ENCODE measurements at places on chromosomes 1 and 21. TPM values are rescaled to one million over a fixed set of nuclear protein-coding genes. Genes with fewer than 3 reads are reported as not detected.

The CRP gene
- not detected for total RNA-seq

DNA sequence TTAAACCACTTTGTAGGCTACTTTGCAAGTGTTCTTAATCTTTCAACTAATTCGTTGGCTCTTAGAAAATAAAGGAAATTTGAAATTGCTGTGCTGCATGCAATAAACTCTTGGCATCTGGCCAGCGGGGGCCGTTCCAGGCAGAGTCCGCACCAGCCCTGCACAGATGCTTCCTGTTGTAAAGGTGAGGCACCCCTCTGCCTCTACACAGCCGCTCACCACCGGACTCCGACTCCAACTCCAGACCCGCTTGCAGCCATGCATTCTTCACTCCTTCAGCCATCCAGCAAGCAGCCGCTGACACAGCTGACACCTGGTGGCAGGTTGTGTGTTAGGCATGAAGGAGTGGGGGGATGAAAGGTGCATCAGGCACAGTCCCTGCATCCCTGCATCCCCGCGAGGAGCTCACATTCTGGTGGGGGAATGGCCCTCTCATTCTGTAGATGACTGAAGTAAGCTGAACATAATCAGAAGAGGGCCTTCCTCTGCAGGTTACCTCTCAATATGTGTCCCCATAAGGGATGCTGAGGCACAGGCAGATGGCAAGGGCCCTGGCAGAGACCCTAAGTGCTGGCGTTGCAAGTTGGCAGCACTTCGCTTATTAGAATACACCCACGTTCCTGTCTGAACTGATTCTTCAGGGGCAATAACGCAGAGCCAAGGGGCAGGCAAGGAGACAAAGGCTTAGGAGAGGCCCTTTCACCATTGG, 56.8 kb downstream of the GLIS1 start:
- no peak overlapping the region for H3K27ac ChIP-seq
- H3K36me3 ChIP-seq: no peaks in the 10 kb centered on the region
- DNase-seq: peak; percentile 60
- H3K4me1 ChIP-seq: peaks cover 23% of the 10 kb centered on the region
- peaks cover 72% of the 10 kb centered on the region for H3K27me3 ChIP-seq
- H3K4me3 ChIP-seq: no peak overlapping the region

The SSX2IP gene
- 41.5 TPM for total RNA-seq

GRCh38 chr1:151175041-151175741, 590 bp downstream of the TMOD4 start:
- no peak for DNase-seq
- peaks cover 22% of the 10 kb centered on the region for H3K36me3 ChIP-seq
- no peaks in the 10 kb centered on the region for H3K4me1 ChIP-seq
- no peak overlapping the region for H3K27ac ChIP-seq

DNA sequence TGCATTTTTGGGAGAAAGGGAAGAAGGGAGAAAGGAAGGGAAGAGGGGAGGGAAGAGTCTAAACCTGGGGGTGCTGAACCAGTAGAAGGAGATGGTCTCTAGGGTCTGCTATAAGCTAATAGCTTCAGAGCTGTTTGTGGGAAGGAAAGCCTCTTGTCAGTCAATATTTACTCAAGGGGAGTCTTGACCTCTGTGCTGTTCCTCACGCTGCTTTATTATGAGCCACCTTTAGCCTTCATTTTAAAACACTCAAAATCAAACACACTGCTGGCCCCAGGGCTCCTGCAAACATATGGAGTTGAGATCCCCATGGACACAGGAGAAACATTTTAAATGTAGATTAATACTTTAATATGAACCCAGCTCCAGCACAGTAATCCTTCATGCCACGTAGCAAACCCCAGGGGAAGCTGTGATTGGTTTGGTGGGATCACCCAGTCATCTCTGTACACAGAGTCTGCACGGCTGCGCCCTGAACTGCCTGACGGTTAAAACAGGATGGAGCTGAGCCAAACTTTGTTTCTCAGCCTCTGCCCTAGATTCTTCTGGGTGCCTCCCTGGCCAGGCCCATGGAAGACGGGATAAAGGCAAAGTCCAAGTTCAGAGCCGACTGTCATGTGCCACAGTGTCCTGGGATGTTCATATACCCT, 40.2 kb upstream of the VWA5B1 start:
- H3K27ac ChIP-seq: no peak overlapping the region
- no peak for DNase-seq
- no peaks in the 10 kb centered on the region for H3K36me3 ChIP-seq
- H3K27me3 ChIP-seq: no peaks in the 10 kb centered on the region

DNA sequence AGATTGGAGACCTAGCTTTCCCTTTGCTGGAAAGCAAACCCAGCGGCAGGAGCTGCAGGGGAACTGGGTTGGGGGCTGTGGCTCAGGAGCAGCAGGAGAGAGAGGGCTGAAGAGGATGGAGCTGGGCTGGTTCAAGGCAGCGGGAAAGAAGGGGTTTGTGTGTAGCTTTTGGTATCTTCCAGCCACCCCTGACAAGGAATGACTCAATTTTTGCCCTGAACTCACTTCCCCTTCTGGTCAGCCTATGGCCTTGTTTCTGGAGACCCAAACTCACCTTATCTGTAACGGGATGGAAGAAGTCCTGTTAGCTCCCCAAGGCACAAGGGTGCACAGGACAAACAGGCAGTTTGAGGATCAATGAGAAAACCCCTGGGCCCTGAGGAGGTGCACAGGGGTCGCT, 13.1 kb downstream of the C1orf115 start:
- no peak overlapping the region for H3K4me3 ChIP-seq
- H3K4me1 ChIP-seq: peaks cover 8% of the 10 kb centered on the region
- H3K27ac ChIP-seq: no peak overlapping the region
- H3K27me3 ChIP-seq: peaks cover 8% of the 10 kb centered on the region

DNA sequence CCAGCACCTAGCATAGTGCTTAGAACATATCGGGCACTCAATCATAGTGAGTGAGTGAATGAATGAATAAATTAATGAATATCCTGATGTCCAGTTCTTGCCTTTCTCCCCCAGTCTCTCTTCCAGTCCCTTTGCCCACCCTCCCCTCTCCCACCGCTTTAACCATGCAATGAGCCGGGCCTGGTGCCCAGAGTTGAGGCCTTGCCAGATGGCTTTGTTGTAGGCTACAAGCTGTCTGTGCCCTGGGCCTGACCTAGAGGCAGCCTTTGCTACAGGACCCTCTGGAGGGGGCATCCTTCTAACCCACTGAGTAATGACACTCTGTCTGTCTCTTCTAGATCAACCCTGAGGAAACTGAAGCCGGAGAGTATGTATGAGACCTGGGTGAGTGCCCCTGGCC, 6.9 kb downstream of the CASQ1 start:
- DNase-seq: no peak
- no peaks in the 10 kb centered on the region for H3K27me3 ChIP-seq
- H3K27ac ChIP-seq: no peak overlapping the region
- no peak overlapping the region for H3K4me3 ChIP-seq
- H3K36me3 ChIP-seq: no peaks in the 10 kb centered on the region
- H3K4me1 ChIP-seq: no peaks in the 10 kb centered on the region

DNA sequence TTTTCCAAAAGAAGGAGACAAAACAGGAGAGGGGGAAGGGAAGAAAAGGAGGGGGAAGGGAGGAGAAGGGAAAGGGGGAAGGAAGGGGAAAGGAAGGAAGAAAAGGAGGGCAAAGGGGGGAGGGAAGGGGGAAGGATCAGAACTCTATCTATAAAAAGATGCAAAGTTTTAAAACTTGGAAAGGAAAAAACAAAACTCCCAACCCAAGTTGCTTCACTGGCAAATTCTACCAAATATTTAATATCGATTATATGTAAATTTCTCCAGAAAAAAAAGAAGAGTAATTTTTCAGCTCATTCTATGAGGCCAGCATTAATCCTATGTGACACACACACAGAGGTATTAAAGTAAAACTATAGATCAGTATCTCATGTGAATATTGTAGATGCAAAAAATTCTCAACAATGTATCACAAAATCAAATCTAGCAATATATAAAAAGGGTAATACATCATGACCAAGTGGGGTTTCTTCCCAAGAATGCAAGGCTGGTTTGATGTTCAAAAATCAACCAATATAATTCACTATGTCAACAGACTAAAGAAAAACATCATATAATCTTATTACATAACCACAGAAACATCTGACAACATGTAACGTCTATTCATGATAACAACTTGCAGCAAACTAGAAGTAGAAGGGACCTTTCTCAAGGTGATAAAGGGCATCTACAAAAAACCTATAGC, 57.9 kb downstream of the MAN1A2 start:
- no peaks in the 10 kb centered on the region for H3K27me3 ChIP-seq
- peaks cover 37% of the 10 kb centered on the region for H3K36me3 ChIP-seq
- H3K27ac ChIP-seq: peak overlapping the region; percentile 52
- DNase-seq: no peak

DNA sequence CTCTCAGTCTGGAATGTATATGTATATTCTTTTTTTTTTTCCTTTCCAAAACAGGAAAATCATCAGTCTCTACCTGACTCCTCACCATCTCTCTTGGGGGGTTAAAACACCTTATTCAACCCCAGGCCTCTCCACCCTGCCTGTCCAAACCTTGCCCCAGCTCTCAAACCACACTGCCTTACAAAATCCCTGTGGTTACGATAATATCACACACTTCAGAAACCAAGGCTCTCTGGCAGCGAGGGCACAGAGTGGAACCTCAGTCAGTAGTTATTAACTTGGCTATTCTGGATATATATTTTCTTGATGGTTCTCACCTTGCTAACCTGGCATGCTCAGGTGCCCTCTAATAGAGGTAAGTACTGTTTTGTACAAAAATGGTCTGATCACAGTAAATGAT, 24.7 kb downstream of the KIAA0040 start:
- DNase-seq: no peak
- no peak overlapping the region for H3K4me3 ChIP-seq
- peaks cover 22% of the 10 kb centered on the region for H3K4me1 ChIP-seq
- H3K27me3 ChIP-seq: peaks cover 26% of the 10 kb centered on the region

DNA sequence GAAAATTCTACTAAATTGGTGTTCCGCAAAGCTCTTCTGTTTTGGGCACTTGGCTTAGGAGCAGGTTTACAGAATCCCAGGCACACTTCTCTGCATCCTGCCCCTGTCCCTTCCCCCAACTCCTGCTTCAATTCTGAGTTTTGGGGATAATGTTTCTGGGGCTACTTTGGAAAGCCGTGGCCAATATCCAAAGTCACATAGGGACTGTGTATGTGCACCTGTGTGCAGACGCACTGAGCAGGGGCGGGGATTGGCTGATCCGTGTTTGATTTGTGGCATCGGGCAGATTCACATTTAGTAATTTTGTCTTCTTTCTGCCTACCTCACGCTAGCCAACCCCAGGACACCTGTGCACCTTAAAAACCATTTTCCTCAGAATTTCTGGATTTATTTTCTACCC, 491.9 kb downstream of the SIPA1L2 start:
- H3K4me3 ChIP-seq: no peak overlapping the region
- H3K4me1 ChIP-seq: no peaks in the 10 kb centered on the region
- H3K27me3 ChIP-seq: no peaks in the 10 kb centered on the region
- no peak overlapping the region for H3K27ac ChIP-seq
- H3K36me3 ChIP-seq: no peaks in the 10 kb centered on the region
- no peak for DNase-seq

DNA sequence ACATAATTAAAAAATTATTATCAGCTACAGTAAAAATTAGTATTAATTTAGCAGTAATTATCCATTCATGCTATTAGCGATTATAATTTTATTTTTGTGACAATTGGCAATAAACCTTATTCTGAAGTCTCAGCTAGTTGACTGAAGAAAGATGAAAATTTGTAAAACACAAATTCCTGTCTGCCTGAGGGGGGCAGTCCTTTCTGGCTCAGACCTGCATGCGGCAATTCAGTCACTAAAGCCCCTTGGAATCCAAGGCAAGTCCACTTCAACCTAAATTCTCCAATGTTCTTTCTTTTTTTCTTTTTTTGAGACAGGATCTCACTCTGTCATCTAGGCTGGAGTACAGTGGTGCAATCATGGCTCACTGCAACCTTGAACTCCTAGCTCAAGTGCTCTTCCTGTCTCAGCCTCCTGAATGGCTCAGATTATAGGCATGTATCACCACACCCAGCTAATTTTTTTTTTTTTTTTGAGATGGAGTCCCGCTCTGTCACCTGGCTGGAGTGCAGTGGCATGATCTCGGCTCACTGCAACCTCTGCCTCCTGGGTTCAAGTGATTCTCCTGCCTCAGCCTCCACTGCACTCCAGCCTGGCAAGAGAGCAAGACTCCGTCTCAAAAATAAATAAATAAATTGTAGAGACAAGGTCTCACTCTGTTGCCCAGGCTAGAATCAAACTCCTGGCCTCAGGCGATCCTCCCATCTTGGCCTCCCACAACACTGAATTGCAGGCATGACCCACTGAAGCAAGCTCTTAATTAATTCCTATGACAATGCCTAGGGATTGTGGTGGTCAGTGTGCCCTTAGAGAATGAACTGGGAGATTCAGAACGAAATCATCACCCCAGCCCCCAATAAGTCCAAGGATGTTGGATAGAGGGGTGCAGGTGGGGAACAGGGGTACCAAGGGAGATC, 24.2 kb upstream of the ITPKB start:
- no peak overlapping the region for H3K4me3 ChIP-seq
- H3K4me1 ChIP-seq: no peaks in the 10 kb centered on the region
- DNase-seq: no peak
- peaks cover 27% of the 10 kb centered on the region for H3K27me3 ChIP-seq
- no peak overlapping the region for H3K27ac ChIP-seq
- H3K36me3 ChIP-seq: no peaks in the 10 kb centered on the region

DNA sequence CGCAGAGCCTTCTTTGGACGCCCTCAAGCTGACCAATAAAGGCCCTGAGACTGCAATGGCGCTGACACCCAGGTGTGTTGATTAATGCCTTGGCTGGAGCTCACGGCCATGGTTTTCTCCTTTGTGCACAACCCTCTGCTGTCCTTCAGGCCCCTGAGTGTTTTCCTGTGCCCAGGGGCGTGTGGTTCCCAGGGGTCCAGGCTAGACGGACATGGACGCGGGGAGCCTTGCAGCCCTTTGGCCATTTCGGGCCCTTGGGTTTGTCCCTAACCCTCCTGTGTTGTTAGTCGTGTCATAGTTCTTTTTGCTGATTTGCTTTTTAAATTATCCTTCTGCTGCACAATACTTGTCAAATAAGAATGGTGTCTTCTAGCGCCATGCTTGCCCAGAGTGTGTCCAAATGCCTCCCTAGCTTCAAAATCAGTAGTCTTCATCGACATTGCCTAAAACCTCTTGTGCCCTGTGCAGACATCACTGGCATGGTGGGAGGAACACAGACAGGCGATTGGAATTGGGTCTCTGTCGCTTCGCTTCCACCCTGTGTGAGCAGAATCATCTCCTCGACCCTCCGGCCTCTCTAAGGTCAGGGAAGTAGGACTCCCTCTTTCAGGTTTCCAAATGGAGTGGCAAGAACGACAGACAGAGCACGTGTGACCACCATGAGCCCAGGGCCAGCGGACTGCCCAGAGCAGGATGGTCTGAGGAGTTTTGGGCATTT, 1.9 kb downstream of the KRTAP10-4 start:
- DNase-seq: no peak
- H3K36me3 ChIP-seq: no peaks in the 10 kb centered on the region
- H3K4me3 ChIP-seq: no peak overlapping the region
- H3K4me1 ChIP-seq: peaks cover 3% of the 10 kb centered on the region
- H3K27me3 ChIP-seq: no peaks in the 10 kb centered on the region

- no peaks in the 10 kb centered on the region for H3K36me3 ChIP-seq
- no peak for DNase-seq
- no peak overlapping the region for H3K27ac ChIP-seq
- peaks cover 7% of the 10 kb centered on the region for H3K4me1 ChIP-seq
These were observed 2.6 kb downstream of the KRTAP10-6 start for GRCh38 chr21:44589586-44590305.

- peaks cover under 1% of the 10 kb centered on the region for H3K4me1 ChIP-seq
- no peaks in the 10 kb centered on the region for H3K36me3 ChIP-seq
- no peak for DNase-seq
- H3K27ac ChIP-seq: peak within 1 kb of the TSS; percentile 30
- H3K27me3 ChIP-seq: peaks cover 19% of the 10 kb centered on the region
These were observed at the start of the genes DCST1 and DCST2 for GRCh38 chr1:155033524-155033923. DCST1 (plus strand) TSS chr1:155033824; CDS start chr1:155034037, 213 bp downstream. DCST2 (minus strand) TSS chr1:155033781; CDS start chr1:155033701, 80 bp downstream.

GRCh38 chr1:22953057-22953739, 19.5 kb downstream of the LACTBL1 start:
- no peak overlapping the region for H3K27ac ChIP-seq
- no peaks in the 10 kb centered on the region for H3K4me1 ChIP-seq
- no peak overlapping the region for H3K4me3 ChIP-seq
- no peak for DNase-seq
- H3K36me3 ChIP-seq: no peaks in the 10 kb centered on the region
- H3K27me3 ChIP-seq: peaks cover 9% of the 10 kb centered on the region

All from progenitor cell of endocrine pancreas (in vitro differentiated cells).